ENCODE measurements at places on chromosomes 6 and 20.

- no peak for DNase-seq
These were observed 22.4 kb upstream of the IFNGR1 start for GRCh38 chr6:137241481-137242038.

- peak; percentile 91 for DNase-seq
These were observed 1.4 kb downstream of the AKIRIN2 start for GRCh38 chr6:87700397-87701343.

DNA sequence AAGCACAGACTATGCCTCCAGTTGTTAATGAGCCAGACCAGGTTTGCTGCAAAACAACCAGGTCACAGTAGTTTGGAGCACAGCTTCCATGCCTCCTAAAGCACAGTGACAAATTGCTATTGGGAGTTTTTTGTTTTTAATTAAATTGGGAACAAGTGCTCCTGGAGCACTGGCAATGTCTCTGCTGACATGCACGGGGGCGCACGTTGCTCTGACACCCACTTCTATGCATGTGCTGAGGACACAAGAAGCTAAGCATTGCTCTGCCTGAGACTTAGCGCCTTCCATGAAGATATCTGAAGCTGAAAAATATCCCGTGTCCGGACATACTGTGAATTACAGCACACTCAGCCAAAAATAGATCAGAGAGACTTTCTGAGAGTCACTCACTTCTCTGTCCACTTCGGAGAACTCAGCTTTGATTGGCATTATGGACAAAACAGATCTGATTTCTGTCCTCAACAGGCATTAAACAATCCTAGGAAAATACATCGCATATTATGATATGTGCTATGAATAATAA, 18.6 kb upstream of the GGTLC1 start:
- no peak for DNase-seq

GRCh38 chr20:48538058-48538825, 289.6 kb downstream of the PREX1 start:
- DNase-seq, result no peak

GRCh38 chr20:38728911-38729642, 4.8 kb downstream of the SLC32A1 start:
- DNase-seq, result no peak

DNA sequence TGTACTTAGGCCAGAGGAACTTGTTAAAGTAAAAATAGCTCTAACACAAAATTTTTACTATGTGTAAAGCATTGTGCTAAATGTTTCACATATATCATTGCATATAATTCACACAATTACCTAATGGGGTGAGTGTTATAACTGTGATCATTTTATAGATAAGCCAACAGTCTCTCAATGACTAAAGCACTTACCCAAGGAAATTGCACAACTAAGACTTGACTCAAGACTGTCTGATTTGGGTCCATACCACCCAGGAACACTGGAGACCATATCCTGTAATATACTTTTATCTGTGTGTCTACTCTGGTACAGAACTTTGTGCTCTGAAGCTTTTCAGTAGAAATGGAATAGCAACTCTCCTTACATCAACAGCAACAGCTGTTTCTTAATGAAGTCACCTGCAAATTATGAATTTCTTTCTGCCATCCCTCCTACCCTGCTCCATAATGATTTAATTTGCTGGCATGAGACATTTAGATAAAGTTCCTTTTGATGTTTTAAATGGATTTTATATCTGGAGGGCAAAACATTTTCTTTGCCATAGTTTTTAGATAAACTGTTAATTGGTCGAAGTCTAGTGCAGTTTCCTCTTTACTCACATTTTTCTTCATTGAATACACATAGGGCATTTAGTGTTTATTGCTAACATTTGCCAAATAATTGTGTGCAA, 47.5 kb downstream of the TSPYL4 start:
- DNase-seq, result no peak

Data from foreskin fibroblast (primary cell).